Frontal cortex (tissue), 4 donors: ENCODE measurements at places on chromosomes 6 and 20. TPM values are rescaled to one million over a fixed set of nuclear protein-coding genes. Genes with fewer than 3 reads are reported as not detected.

PRKN gene
- total RNA-seq: 6.1 TPM

DNA sequence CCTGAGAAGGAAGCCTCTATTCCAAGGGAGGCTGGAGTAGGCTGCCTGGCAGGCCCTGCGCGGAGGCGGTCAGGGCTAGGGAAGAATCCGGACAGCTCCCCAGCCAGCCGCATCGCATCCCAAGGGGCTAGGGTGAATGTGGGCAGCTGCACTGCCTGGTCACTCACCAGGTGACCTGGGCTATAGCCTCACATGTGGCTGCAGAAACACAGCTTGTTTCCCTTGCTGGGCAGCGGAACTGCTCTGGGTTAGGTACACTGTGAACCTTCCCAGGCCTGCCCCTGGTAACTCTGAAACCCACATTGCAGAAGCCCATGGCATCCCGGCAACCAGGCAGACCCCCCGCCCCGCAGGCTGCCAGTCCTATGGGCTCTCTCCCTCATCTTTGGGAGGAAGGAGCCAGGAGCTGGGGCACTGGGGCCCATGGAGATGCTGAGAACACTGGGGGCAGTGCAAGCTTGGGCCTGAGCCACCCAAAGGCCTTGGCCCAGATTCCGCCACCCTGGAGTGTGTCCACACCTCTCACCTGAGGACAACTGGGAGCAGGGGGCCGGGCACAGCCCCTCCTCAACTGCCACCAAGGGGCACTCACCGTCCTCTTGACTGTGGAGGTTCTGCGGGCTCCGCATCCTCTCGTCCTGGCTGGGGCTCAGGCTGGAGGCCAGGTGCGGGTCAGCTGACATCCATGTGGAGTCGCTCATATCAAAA is 111.0 kb downstream of the NOL4L start:
- DNase-seq: peak; percentile 34

THEMIS gene
- 0.41 TPM for total RNA-seq

DNA sequence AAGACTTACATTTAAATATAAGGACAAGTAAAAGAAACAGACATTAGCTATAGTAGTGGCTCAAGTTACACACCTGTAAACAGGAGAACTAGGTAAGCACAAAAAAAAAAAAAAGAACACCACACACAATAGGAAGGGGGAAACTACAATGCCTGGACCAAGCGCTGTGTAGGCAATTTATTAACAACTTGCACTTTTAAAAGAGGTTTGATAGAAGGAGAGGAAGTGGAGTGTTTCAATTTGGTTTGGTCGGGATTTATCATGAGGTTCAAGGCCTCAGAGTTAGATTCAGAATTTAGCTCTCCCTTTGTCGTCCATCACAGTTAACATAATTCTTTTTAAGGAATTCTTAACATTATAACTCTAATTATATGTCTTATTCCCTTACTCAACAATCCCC is 1.1 kb upstream of the USP49 start:
- no peak for DNase-seq

- no peak for DNase-seq
These were observed 112.6 kb upstream of the CCN2 start for GRCh38 chr6:132063738-132064137.

ADTRP gene
- total RNA-seq: 1.6 TPM

DNA sequence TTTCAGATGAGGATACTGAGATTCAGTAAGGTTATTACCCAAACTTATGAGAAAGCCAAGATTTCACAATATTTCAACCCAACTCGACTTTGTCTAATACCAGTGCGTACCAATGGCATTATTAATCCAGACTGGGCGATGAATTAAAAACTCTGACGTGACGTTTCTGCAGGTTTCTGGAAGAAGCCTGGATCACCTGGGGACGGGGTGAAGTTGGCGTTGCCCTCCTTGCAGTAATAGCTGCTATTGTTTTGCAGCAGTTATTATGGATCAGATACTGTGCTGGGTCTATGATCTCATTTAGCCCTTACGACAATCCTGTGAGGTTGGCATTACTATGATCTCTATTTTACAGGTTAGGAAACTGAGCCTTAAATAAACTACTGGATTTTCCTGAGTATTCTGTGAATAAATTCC is 569 bp upstream of the CDC5L start:
- peak; percentile 41 for DNase-seq

EXOC2 gene
- total RNA-seq: 61.6 TPM

- no peak for DNase-seq
These were observed 16.1 kb downstream of the DOK5 start for GRCh38 chr20:54491506-54491905.

DNA sequence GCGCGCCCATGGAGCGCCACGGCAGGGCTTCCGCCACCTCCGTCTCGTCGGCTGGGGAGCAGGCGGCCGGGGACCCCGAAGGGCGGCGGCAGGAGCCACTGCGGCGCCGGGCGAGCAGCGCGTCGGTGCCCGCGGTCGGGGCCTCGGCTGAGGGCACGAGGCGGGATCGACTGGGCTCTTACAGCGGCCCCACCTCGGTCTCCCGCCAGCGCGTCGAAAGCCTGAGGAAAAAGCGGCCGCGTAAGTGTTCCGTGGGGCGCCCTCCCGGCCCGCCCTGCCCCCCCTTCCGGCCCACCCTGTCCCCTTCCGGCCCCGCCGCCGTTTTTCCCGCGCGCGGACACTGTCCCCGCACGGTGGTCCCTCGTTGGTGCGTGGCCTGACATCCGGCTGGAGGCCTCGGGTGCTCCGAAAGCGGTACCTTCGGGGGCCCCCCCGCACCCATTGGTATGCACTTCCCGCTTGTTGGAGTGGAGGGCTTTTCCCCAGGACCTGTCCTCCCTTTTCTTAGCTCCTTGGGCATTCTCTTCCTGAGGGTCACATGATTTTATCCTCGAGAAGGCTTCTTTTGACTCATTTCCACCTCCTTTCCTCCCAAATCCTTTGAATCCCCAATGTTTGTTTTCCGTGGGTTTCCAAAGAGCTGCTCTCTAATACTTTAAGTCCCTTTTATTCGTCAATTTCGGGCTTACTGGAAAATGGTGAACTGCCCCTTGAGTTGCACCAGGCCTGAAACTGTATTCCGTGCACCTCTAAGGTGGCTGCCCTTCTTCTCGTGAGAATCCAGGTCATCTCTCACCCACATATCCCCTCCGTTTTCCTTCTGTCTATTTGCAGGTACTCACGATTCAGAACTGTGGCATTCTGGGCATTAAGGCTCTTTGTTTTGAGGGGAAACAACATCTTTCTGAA is 556 bp downstream of the PANK2 start:
- DNase-seq: peak; percentile 31

CNKSR3 gene
- total RNA-seq: 4.1 TPM

- no peak for DNase-seq
These were observed 24.2 kb downstream of the LRRC1 start for GRCh38 chr6:53818858-53819609.

KIFC1 gene
- 4.1 TPM for total RNA-seq

GJA10 gene
- not detected for total RNA-seq

- DNase-seq: no peak
These were observed 41.7 kb upstream of the RGS17 start for GRCh38 chr6:153172815-153173214.

DNA sequence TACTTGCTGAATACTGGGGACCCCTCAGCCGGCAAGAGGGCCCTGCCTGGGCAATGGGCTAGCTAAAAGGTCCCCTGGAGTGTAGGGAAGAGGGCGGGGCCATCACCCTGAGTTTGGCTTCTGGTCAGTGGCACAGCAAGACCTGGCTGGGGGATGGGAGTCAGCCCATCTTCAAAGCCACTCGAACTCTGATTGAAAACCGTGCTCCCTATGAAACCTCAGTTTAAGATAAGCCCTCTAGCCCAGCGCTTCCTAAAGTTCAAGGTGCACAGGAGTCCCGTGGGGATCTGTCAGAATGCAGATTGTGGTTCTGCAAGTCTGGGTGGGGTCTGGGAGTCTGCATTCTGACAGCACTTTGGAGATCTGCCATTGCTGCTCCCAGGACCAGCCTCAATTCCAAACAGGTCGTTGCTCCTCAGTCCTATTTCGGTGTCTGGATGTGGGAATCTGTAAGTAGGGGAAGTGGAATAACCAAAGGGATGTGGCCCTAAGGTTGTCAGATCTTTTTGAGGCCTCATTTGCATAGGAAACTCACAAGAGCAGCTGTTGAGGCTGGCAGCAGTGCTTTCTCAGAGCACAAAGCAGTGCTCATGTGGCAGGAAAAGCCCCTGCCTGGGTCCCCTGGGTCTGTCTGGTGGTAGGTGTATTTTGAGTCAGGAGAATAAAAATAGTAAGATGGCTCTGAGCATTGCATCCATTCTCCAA is 85.3 kb upstream of the SCP2D1 start:
- DNase-seq: no peak

DNA sequence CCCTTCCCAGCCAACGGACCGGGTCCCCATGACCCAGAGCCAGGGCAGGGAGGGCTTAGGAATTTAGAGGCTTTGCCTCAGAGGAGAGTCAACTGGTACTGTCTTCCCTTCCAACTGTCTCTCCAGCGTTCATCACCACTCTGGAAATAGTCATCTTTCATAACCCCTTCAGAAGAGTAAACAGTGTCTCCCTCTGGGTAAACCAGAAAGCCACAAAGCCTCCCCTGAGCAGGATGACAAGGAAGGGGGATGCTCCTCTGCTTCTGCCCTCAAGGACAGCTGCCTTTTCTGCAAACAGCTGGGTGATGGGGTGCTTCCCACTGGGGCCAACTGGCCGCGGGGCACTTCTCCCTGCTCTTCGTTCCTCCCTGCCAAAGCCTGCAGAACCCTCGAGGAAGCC is 90.1 kb downstream of the PSMG4 start:
- no peak for DNase-seq

DNA sequence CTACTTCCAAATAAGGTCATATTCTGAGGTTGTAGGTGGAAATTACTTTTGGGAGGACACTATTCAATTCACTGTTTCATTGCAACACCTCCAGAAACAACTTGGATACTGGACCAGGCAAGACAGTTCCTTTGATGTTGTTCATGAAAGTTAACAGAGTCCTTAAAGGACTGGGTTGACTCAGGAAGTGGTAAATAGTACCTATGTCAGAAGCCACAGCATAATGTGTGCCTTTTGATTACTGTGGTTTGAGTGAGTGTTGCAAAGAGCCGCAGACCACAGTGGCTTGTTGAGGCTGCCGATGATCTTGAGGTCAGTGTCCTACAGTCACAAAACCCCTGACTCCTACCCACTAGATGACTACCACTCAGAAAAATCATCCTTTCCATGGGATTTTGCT is 10.9 kb downstream of the IL20RA start:
- DNase-seq: no peak

OR2J1 gene
- total RNA-seq: not detected

ALDH5A1 gene
- total RNA-seq: 16.7 TPM

- DNase-seq: no peak
These were observed 303.4 kb downstream of the TAF4 start for GRCh38 chr20:61762167-61762710.

- DNase-seq: no peak
These were observed 79.3 kb downstream of the VGLL2 start for GRCh38 chr6:117344444-117345291.
